ENCODE measurements at places on chromosomes 1 and 21.

- no peak for DNase-seq
These were observed 14.1 kb upstream of the KCNA2 start for GRCh38 chr1:110620250-110620615.

DNA sequence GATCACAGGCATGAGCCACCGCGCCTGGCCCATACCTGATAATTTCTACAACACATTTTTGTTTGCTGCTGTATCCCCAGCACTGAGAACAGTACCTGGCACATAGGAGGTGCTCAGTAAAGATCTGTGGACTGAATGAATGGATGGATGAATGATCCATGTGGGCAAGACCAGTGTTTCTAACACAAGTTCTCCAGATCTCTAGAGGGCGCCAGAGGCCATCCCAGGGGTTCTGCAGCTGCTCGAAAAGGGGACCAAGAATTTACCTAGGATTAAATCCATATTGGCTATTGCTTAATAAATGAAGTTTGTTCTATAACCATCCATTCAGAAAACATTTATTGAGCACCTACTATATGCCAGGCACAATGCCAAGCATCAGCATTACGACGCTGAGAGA lies 167.7 kb downstream of the ACTL8 start:
- no peak for DNase-seq

DNA sequence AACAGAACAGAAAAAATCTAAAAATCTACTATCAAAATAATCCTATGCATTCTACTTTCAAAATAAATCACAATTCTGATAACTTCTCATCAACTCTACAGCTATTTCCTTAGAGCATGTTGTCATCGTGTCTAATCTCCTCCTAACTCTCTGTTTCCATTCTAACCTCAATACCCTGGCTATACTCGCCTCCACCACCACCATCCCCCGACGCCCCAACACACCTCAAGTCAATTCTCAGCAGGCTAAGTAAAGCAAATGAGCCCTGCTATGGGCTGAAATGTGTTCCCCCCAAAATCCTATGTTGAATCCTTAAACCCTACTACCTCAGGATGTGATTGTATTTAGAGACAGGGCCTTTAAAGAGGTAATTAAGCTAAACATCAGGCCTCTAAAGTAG lies 34.6 kb downstream of the NRDC start:
- no peak for DNase-seq

- DNase-seq, result no peak
These were observed 11.2 kb upstream of the FMOD start for GRCh38 chr1:203361945-203362719.

- DNase-seq, result no peak
These were observed 60.1 kb downstream of the KIAA0040 start for GRCh38 chr1:175132436-175132835.

GRCh38 chr1:37037690-37038089 lies 3.4 kb upstream of the GRIK3 start:
- DNase-seq, result no peak

DNA sequence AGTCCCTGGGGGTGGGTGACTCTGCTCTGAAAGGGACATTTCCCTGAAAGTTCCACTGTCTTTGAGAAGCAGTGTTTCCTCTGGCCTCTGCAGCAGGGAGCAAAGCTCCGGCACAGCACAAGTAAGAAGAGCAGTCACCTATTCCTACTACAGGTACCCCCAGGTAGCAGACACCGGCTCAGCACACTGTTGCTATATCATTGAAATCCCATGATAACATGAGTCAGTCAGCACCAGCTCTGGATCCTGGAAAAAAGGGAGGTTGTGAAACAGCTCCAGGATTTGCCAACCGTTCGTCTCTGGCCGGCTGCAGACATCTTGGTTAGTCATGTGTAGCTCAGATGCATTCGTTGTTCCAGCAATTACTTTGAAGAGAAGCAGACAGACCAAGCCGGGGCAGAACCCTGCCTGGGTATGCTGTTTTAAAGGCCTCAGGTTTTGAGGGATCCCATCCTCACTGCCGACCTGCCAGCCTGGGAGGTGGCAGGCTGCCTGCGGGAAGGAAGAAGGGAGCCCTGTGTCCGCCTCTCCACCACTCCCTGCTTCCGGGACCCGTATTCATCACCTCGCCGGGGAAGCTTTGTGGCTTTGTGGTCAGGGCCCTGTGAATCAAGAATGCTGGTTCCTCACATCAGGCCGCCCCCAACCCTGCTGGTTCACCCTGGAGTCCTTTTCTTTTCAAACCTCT lies 139.2 kb downstream of the CLIC6 start:
- DNase-seq, result peak; percentile 39

DNA sequence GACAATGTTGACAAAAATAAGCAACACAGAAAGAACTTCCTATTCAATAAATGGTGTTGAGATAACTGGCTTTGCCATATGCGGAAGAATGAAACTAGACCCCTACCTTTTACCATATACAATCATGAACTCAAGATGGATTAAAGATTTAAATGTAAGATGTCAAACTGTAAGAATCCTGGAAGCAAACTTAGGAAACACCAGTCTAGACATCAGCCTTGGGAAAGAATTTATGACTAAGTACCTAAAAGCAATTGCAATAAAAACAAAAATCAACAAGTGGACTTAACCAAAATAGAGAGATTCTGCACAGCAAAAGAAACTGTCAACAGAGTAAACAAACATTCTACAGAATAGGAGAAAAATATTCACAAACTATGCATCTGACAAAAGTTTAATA lies 16.1 kb upstream of the CLDN8 start:
- no peak for DNase-seq

DNA sequence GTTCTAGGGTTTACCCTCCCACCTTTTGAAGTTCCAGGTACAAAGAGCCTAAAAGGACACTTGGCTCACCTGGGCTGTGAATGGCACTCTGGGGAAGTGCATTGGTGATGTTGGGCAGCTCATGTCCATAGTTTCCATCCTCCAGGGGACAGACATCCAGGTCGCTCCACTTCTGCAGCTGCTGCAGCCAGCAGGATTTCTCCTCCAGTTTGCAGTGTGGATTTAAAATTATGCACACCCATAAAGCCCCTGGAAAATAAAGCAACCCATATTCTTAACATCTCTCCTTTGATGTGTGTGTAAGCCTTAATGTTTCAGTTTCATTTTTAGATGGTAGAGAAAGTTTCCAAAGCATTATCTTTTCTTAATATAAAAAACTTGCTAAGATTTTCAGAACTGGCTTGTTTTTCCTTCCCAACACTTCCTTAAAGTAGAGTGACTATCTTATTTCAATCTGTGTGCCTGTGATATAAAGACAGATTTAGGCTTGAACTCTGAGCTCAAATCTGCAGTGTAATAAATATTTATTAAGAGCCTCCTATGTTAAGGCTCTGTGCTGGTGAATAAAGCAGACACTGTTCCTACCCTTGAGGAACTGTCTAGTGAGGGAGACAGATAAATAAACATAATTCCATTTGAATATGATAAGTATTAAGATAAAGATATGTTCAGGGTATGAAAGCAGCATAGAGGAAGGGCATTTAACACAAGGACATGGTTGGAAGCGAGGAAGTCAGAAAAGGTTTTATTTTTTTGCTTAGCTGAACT lies 39.1 kb downstream of the UROD start:
- DNase-seq, result no peak

DNA sequence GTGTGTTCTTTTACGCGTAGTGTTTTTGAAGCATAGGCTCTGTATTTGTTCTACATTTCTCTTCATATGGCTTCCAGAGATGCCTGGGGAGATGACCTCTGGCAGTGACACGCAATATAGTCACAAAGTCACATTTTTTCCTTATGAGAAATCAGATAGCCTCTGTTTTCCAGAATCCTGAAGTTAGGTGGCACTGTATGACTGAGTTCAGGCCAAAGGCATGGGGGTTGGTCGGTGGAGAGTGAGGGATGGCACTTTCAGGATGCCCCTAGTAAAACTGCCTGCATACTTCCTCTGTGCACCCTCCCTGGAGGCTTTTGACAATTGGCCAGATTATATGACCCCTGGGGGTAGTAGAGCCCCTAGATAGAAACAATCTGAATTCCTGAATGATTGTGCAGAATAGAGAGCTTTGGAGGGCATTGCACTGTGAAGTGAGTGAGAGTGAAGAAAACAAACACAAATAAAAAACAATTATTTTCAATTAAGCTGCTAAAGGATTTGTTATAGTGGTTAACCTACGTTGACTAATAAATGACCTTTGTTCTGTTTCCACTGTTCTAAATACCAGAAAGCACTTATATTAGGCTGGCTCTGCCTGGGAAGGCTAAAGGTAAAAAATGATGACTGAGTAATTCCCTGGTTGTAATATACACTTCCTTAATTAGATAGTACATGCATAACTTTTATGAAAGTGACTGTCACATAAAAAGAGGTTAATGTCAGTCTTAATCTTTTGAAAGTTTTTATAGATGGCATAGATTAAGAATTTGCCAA lies 1660.8 kb downstream of the PLA2G4A start:
- DNase-seq, result no peak

DNA sequence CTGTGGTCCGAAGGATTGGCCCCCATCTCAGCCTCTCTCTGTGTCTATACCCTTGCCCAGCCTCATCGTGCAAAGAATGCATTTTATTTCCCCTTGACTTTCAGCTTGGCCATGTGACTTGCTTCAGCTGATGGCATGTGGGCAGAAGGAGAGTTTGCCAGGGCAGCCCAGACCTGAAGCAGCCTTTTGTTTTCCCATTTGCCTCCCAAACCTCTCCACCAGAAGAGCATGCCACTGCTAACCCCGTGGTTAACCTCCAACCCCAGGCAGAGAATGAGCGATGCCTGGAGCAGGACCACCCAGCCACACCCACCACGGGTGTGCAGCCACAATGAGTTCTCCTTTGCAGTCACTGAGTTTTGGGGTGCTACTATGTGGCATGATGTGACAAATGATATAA lies 136.4 kb downstream of the SETD4 start:
- DNase-seq, result no peak

- no peak for DNase-seq
These were observed 56.1 kb upstream of the SH3GLB1 start for GRCh38 chr1:86648255-86648654.

- DNase-seq, result no peak
These were observed 89.1 kb downstream of the ITSN1 start for GRCh38 chr21:33731447-33731846.

- no peak for DNase-seq
These were observed 52.7 kb downstream of the PKN2 start for GRCh38 chr1:88736633-88737248.

GRCh38 chr21:14591377-14591776 lies 45.3 kb upstream of the SAMSN1 start:
- no peak for DNase-seq

DNA sequence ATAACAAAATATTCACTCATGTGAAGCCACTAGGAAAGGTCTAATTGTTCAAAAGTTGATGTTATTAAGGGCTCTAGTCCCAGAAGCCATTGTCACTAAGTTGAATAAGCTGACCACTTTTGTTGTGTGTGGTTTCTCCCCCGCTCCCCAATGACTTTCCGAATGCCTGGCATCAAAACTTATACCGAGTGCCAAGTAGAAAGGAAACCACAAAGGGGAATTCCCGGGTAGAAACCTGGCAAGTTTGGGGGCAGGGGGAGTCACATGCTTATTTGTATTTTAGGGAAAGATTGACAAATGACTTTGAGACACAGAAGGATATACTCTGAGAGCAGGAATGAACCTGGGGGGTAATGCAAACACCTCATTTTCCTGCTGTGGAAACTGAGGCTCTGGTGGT lies 154.1 kb downstream of the TGFBR3 start:
- peak; percentile 13 for DNase-seq
